ENCODE measurements at places on chromosomes 11 and 22.

GRCh38 chr11:230431-230830, 5.7 kb downstream of the SIRT3 start:
- no peak for DNase-seq

GRCh38 chr11:34492806-34493414, 20.7 kb downstream of the ELF5 start:
- peak; percentile 67 for DNase-seq

DNA sequence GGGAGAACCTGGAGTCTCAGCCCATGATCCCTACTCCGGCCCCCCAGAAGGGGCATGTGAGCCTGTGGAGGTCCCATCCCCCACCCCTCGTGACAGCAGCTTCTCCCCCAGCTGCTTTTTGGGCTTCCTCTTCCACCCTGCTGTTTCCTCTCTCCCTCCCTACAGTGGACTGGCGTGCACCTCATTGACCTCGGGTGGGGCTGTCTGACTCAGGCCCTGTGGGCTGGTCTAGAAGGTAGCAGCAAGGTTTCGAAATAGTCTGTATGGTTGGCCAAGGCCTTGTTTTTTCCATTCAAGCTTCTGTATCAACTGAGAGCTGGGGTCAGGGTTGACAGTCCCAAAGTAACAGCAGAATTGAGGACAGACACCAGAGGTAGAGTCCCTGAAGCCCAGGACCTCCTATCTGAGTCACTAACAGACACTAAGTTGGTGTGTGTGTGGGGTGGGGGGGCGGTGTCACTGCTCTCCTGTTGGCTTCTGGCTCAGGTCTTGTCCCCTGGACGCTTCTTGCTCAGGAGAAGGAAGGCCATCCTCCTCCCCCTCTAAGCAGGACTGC, 7.7 kb downstream of the SLC37A2 start:
- DNase-seq, result no peak

DNA sequence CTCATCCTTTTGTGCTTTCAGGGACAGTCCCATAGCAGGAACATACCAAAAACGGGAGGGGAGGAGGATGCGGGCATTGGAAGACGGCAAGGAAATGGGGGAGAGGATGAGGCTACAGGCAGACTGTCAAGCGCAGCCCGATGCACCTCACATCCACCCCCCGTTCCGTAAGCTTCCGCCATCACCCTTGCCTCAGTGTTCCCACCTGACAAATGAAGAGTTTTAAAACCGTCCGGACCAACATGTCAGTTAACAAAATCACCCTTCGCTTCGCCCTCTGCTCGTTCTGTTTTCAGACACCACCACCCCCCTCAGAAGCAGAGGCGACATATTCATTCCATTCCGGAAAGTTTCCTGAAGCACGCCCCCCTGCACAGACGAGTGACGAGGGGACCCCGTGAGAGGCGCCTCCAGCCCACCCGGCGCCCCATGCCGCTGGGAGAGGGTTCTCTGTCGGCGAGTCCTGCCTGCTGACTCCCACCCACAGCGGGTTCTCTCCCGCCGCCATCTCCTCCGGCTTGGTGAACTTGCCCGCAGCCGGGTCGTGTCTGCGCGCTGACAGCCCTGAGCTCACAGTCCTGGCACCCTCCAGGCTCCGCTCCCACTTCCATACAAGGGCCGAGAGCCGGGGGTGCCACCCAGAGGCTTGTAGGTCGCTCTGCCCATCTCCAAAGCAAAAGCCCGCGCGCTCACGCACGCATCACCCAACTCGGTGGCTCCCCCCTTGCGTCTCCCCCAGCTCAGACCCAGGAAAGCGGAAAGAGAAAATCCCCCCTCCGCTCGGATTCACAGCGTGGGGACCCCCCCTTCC, 1.5 kb downstream of the IGSF9B start:
- DNase-seq, result peak; percentile 72

GRCh38 chr22:39501644-39502108, 414 bp upstream of the MIEF1 start:
- DNase-seq, result no peak

GRCh38 chr22:37282385-37282677, at the start of gene CYTH4:
TSS of gene CYTH4 (plus strand) at chr22:37282508. CDS start at chr22:37282570, 62 bp downstream.
- DNase-seq, result no peak

DNA sequence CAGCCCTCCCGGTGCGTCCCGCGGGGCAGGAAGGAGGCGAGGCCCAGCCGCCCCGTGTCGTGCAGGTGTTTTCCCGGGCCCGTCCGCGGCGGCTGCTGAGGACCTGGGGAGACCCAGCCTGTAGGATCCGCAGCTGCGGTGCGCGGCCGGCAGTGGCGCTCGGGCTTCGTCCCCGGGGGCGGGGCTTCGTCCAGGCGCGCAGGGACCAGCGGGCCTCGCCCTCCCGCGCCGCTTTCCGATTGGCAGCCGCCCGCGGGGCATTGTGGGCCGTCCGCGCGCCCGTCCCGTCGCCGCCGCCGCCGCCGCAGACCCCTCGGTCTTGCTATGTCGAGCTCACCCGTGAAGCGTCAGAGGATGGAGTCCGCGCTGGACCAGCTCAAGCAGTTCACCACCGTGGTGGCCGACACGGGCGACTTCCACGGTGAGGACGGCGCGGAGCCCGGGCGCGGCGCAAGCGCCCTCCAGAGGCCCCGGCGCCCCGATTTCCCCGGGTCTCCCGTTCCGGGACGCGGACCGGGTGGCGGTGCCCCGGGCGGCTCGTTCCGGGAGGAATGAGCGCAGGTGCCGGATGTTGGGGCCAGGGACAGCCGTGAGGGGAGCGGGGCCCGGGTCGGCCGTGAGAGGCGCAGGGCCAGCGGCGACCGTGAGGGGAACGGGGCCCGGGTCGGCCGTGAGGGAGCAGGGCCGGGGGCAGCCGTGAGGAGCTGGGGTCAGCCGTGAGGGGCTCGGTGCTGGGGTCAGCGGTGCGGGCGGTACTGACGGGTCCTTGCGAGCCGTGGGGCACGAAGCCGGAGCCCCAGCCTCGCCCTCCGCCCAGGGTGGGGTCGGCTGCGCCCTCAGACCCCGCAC, at the start of gene TALDO1:
Gene TALDO1 (plus strand): TSS at position 307 of the 849 bp plus-strand sequence. CDS start 18 bp downstream, at position 325.
- DNase-seq, result peak; percentile 88

Data from NCI-H1105 treated with DMSO at 0.1 percent for 48 hours (cell line).